Regular cardiac myocyte (primary cell): ENCODE measurements at places on chromosomes 12 and 14. TPM values are rescaled to one million over a fixed set of nuclear protein-coding genes. Genes with fewer than 3 reads are reported as not detected.

The PIK3C2G gene
- total RNA-seq, result not detected in 2 replicates

The FAM234B gene
- 9.2 and 15.8 TPM in 2 replicates for total RNA-seq

The PLCZ1 gene
- total RNA-seq, result not detected in 2 replicates

The INHBE gene
- 0.38 and 0.85 TPM in 2 replicates for total RNA-seq

The AHNAK2 gene
- 20.5 and 33.0 TPM in 2 replicates for total RNA-seq

The RNU4-1 gene
- under 0.01 TPM in 1 of 2 replicates, not detected in the other for total RNA-seq

The GLS2 gene
- total RNA-seq, result under 0.01 TPM in 1 of 2 replicates, not detected in the other

The ADAM21 gene
- total RNA-seq, result 1.5 and 2.0 TPM in 2 replicates

The DDX54 gene
- 24.8 and 49.8 TPM in 2 replicates for total RNA-seq

The SYCP3 gene
- total RNA-seq, result under 0.01 and 0.85 TPM in 2 replicates

The NRIP2 gene
- total RNA-seq, result under 0.01 and 0.28 TPM in 2 replicates

The CSAD gene
- 5.0 and 13.0 TPM in 2 replicates for total RNA-seq

The RBP5 gene
- total RNA-seq, result 0.19 TPM in 1 of 2 replicates, not detected in the other

The SIX6 gene
- total RNA-seq, result not detected in 2 replicates

The C12orf54 gene
- under 0.01 TPM in 1 of 2 replicates, not detected in the other for total RNA-seq

The SLC5A8 gene
- total RNA-seq, result under 0.01 TPM in 1 of 2 replicates, not detected in the other

The TIMM9 gene
- 11.8 and 25.3 TPM in 2 replicates for total RNA-seq

The LRTM2 gene
- total RNA-seq, result not detected in 2 replicates

The FBXO21 gene
- total RNA-seq, result 124 and 153 TPM in 2 replicates

The PRR4 gene
- 0.28 and 1.2 TPM in 2 replicates for total RNA-seq

The PARPBP gene
- 5.6 and 18.0 TPM in 2 replicates for total RNA-seq

The GYS2 gene
- not detected in 2 replicates for total RNA-seq

The KLRC4 gene
- not detected in 2 replicates for total RNA-seq

The TC2N gene
- total RNA-seq, result 0.19 and 0.56 TPM in 2 replicates

The TSPAN8 gene
- 10.2 and 15.2 TPM in 2 replicates for total RNA-seq

The FLRT2 gene
- total RNA-seq, result 1.7 and 11.3 TPM in 2 replicates

The GLIPR1L1 gene
- not detected in 2 replicates for total RNA-seq

The HHIPL1 gene
- 5.0 and 9.3 TPM in 2 replicates for total RNA-seq

The PTPRO gene
- 0.19 and 3.1 TPM in 2 replicates for total RNA-seq

The TTC5 gene
- 19.4 and 25.3 TPM in 2 replicates for total RNA-seq

The LRRK2 gene
- 1.7 and 5.9 TPM in 2 replicates for total RNA-seq

The CCDC175 gene
- total RNA-seq, result not detected in 2 replicates
